GM03348 (cell line): ENCODE measurements at places on chromosomes 5 and 9.

DNA sequence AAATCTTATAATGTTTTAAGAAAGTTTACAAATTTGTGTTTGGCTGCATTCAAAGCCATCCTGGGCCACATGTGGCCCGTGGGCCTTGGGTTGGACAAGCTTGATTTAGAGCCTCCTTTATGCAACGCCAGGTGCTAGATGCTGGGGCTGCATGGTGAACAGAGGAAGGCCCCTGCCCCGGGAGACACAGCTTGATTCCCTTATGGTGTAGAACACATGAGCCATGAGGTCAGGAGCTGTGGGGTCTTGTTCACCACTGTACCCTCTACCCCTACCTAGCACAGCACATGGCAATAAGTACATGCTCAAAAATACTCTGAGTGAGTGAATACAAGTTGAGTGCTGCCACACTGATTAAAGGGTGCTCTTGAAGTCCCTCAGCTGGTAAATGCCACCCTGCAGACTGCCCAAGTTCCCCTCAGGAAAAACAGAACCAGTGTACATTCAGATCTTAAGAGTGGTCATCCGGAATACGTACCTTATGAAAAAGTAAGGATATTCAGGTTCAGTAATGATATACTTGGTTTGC, 71.9 kb downstream of the ARRDC3 start:
- no peak for DNase-seq

DNA sequence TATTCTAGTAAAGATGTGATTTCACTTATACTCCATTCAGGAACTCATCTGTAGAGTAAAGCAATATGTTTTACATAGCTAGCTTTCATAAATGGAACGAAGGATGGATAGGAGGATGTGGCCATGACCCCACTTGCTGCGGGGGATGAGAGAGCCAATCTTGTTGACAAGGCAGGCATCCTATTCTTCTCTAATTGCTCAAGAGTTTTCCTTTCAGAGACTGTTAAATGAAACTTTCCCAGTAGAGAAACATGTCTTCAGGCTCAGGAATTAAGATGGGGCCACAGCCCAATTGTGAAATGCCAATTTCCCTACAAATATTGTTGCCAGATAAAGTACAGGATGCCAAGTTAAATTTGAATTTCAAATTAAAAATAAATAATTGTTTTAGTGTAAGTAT, 196.2 kb upstream of the TUT7 start:
- DNase-seq, result peak; percentile 49

DNA sequence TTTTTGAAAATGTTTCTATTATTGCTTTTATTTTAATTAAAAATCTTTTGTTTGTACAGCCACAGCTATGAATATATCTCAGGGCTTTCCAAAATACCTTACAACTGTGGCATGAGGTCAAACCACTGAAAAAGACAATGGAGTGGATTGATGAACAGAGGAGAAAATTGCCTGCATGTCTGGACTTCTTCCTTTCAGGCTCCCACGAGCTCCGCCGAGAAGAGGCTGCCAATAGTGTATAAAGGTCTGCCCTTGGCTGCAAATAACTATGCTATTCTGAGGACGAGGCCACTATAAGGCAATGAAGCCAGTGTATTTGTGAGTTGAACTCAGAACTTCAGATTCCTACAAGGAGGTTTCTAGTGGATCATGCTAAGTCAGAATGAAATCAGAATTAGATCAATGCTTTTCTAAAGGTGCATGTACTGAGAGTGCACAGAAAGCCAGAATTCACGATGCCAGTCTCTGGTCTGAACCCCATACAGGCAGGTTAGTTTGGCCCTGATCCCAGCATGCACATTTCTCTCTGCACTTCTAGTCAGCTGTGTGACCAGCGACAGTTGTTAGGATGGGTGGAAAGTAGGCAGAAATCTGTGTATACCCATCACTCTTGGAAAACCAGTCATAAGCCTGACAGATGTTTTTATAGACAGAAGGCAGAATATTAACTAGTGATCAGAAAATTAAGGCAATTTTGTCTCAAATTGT, 42.7 kb upstream of the PLPP1 start:
- DNase-seq, result peak; percentile 54

GRCh38 chr9:371349-371748, 156.7 kb downstream of the DOCK8 start:
- DNase-seq, result no peak
